Stimulated activated CD4-positive, alpha-beta T cell treated with anti-CD3 and anti-CD28 coated beads, Interleukin-12 subunit alpha, Interleukin-12 subunit beta, amount 100 ng/mL, for 4 hours (primary cell): ENCODE measurements at places on chromosomes 2 and 18.

- no peak for DNase-seq
Observed at GRCh38 chr2:60394463-60394862, 159.0 kb downstream of the BCL11A start.

DNA sequence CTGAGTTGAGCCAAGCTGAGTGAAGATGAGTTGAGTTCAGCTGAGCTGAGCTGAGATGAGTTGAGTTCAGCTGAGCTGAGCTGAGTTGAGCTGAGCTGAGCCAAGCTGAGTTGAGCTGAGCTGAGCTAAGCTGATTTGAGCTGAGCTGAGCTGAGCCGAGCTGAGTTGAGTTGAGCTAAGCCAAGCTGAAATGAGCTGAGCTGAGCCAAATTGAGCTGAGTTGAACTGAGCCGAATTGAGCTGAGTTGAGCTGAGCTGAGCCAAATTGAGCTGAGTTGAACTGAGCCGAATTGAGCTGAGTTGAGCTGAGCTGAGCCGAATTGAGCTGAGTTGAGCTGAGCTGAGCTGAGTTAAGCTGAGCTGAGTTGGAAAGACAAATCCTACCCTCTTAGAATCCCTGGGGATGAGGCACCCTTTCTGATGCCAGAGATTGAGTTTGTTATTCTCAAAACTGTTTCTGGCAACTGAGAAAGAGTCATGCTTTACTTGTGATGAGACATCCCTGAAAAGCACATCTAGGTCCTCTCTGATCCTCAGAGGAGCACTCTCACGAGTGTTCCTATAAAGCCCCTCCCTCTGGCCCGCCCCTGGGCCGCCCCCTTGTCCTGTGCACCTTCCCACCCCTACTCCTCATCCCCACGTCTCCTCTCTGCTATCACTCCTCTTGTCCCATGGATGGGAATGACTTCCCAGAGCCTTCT is 116.5 kb downstream of the MCFD2 start:
- DNase-seq, result no peak

DNA sequence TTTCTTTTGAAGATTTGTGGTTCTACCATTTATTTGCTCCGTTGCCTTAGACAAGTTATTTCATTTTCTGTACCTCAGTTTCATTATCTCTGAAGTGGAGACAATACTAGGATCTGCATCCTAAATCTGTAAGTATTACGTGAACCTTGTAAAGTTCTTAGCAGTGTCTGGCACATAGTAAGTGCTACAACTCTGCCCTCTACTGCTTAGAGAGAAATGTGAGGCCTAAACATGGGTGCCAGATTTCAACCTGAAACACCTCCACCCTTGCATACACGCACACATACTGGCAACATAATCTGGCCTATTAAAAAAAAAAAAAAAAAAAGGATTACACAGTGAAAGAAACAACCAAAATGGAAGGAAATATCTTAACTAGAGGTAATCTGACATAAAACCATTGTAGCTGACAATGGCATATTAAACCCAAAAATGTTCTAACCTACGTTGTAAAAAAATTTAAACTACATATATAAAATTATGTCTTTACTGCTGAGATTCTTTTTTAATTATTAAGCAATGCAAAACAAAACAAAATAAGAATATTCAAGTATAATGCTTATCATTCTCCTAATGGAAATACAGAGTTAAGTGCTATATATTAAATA is 132.6 kb downstream of the MAP2 start:
- no peak for DNase-seq

- DNase-seq, result no peak
Observed at GRCh38 chr2:208586516-208586915, 179.9 kb downstream of the PTH2R start.

DNA sequence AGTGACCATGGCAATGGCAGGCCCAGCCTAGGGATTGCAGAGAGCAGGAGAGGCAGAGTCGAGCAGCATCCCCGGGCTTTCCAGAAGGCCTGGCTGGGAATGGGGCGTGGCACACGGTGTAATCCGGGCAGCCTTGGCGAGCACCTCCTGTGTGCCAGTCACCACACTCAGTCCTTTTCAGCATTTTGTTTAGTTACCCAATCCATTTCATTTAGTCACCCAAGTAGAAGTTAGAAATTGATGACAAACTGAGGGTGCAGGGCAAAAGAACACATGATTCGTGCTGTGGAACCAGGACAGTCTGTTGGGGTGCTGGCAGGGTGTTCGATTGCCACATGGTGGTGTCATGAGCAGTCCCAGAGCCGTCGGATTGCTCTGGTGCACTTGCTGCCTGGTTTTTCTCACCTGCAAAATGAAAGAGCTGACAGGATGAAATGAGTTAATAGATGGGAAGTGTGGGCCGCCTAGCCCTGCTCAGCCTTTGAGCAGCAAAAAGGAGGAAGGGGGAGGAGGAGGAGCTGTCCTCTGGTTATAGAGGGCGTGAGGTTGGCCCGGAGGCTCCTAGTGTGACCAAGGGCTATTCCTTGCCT is 299.4 kb downstream of the AGAP1 start:
- DNase-seq, result no peak

GRCh38 chr2:240353086-240353798 is 82.2 kb upstream of the GPC1 start:
- no peak for DNase-seq

DNA sequence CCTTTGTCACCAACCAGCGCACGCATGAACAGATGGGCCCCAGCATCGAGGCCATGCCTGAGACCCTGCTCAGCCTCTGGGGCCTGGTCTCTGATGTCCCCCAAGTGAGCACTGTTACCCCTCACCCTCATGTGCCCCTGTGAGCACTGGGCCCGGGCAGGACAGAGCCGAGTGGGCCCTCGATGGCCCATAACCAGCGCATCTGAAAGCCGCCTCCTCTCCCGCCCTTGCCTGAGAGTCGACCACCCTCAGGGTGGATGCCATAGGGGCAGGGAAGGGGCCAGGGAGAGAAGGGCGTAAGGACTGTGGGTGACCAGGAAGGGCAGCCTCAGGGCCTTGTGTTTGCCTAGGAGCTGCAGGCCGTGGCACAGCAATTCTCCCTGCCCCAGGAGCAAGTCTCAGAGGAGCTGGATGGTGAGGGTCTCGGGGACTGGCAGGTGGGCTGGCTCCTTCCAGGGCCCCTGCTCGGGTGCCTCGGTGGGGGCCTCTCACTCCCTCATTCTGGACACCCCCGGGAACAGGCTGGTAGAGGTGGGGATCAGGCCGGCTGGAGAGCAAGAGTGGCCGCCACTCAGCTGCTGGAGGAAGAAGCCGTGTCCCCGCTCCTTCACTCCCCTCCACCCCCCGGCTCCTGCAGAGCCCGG is 2.1 kb downstream of the PROM2 start:
- no peak for DNase-seq

GRCh38 chr2:182631299-182631698 is 84.8 kb upstream of the DNAJC10 start:
- no peak for DNase-seq

- no peak for DNase-seq
Observed at GRCh38 chr2:238790126-238790832, 57.6 kb upstream of the TWIST2 start.

GRCh38 chr2:193326296-193326695 is 1131.6 kb upstream of the TMEFF2 start:
- no peak for DNase-seq

DNA sequence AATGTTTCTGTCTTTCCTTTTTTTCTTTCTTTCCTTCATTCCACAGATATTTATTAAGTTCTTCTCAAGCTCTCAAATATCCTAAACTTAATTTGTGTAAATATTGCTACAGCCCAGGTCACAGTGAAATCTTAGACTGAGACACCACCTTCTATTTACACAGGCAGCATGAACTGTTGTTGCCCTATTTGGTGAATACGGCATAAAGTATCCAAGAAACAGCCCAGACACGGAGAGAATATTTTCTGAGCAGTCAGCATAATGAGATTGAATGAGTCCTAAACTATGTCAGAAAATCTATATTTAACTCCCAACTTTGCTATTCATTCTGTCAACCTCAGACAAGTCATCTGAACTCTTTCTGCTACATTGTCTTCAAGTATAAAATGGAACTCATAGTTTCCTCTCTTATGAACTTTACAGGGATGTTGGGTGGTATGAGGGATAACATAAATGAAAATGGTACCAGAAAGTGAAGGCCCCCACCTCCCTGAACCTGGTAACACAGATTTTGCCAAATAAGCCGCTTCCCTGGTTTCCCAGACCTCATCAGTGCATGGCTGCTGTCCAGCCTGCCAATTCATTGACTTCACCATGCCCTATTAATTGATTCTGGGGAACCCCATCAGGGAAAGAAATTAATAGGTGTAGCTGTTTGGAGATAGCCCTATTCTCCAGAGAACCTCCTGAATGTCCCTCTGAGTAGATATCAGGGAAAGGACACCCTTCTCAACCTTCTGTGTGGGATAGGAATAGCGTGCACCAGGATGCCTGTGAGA is 235.9 kb downstream of the SETBP1 start:
- DNase-seq, result no peak

- no peak for DNase-seq
Observed at GRCh38 chr2:178412047-178412446, 38.9 kb downstream of the PRKRA start.

DNA sequence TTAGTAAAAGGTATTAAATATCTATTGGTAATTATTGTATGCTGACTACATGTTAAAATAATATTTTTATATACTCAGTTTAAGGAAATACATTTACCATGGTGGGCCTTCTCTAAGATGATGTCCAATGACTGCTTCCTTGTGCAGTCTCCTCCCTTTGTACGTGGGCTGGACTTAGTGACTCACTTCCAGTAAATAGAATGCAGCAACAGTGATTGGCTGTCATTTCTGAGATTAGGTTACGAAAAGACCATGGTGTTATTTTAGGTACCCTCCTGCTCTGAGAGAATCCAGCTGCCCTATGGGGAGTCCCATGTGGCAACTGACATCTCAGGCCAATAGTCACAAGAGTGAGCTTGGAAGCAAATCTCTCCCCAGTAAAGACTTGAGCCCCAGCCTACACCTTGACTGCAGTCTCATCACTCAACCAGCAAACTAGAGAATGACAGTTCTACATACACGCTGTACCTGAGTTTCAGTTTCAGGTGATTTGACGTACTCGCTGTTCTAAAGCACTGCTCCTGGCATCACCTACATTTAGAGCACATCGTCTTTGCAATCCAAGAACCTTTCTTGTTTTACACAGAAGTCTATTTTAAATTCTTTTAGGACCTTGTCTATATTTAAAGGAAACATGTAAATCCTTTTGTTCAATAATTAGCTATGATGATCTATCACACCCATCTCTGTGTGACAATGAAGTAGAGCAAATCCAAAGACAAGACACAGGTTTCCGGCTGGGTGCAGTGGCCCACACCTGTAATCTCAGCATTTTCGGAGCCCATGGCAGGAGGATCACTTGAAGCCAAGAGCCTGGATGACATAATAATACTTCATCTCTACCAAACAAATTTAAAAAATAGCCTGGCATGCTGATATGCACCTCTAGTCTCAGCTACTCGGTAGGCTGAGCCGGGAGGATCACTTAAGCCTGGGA is 87.2 kb downstream of the COBLL1 start:
- DNase-seq, result no peak

DNA sequence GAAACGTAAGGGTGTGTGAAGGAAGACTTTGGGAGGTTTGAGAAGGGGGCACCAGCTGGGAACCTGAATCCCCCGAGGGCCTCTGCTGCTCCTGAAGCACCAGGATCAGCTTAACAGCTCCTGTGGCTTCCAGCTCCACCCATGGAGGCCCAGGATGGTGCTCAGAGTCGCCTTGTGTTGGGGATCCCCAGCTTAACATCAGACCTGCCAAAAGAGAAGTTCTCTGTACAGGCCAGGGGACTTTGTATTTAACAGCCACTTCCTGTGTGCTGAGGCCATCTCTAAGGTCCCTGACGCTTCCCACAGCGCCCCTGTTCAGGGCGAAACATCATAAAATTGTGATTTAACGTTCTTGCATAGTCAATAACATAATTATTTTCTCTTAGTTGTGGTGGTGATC is 77.5 kb downstream of the NCK2 start:
- DNase-seq, result no peak

DNA sequence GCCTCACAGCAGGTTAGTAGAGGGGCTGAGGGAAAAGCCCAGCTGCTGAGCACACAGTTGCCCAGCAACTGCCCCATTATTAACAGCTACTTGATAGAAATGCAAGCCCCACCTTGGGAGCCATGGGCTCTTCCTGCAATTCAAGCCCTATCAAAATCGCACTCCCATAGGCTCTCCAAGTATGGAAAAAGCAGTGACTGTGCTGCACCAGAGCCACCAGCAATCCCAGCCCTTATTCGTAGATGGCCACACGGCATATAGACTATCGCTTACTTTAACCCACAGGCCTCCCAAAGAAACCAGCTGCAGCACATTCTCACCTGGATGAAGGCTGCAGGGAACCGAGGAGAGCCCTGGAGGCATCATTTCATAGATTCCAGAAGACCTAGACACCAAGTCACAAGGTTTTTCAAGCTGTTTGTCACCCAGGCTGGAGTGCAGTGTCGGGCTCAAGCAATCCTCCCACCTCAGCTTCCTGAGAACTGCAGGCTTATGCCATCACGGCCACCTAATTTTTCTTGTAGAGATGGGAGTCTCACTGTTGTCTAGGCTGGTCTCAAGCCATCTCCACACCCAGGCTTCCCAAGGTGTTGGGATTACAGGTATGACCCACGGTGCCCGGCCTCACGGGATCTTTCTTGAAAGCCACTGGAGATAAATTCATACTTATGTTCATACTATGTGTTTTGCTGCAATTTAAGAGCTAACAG is 11.3 kb downstream of the NCL start:
- DNase-seq, result no peak

GRCh38 chr2:233487748-233488345 is 78.7 kb downstream of the USP40 start:
- DNase-seq, result no peak

DNA sequence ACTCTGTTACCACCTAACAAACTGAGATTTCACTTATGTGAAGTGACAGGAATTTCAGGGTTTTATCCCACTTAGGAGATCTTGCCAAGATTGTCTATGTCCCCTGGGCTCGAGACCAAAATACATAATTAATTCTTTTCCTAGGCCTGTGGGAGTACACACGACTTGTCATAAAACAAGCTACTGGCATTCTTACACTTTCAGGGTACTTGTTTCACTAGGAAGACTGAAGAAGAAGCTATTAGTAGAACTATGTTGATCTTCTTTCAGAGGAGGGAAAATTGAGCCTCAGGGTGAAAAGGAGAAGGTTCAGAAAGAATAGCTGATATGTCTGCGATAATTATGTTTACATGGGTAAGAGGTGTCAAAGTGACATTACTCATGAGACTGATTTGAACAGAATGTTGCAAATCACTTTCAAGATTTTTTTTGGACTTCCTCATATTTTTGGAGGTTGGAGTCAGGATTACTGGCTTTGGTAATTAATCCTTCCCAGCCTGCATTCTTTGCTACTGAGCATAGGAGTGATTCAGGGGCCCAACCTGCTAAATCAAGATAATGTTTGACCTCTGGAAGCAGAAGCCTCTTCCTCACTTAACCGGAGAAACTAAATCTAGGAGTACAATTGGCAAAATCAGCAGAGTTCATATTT is 240.0 kb upstream of the NT5C1B start:
- no peak for DNase-seq

- DNase-seq, result no peak
Observed at GRCh38 chr2:29894822-29895614, 26.4 kb downstream of the ALK start.
